ENCODE measurements at places on chromosomes 6 and 20.

DNA sequence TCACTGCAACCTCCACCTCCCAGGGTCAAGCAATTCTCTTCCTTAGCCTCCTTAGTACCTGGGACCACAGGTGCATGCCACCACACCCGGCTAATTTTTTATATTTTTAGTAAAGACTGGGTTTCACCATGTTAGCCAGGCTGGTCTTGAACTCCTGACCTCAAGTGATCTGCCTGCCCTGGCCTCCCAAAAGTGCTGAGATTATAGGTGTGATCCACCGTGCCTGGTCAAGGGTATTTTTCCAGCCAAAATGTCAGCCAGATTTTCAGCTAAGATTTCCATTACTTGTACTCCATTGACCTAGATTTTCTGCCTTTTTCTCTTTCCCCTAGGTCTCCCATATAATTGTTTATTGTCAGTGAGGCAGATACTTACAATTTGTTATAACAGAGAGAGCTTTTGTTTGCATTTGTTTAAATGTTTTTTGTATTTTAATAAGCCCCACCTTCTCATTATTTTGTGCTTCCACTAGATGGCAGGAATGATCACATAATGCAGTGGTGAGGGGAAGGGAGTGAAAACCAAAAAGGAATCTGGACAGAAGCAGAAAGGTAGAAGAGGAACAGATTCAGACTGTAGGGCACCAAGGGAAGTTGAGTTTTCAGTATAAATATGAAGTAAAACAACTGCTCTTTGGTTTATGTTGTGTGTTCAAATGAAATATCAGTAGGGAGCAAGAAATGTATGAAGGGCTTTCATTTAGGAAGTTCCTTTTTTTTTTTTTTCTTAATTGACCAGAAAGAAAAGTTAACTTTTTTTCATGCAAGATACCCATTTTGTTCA lies 29.7 kb downstream of the RPF2 start:
- DNase-seq: peak; percentile 19

DNA sequence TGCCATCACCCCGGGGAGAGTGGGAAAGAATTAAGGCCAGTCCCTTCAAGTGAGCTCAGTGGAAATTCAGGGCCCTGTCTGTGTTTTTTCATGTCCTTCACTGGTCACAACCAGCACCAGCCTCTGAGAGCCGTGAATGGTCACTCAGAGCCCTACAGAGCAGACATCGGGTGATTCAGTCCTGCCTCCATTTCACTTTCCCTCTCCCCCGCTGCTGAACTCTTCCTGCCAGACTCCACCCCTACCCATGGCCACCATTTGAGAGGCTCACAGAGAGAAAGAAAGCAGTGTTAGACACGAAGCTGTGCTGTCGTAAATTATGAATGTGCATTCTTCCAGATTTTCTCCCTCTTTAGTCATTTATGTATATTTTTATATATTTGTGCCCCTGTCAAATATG lies 5.4 kb downstream of the R3HDML start:
- no peak for DNase-seq

- no peak for DNase-seq
These were observed 2.0 kb upstream of the SLC17A3 start for GRCh38 chr6:25875926-25876602.

GRCh38 chr6:37492991-37493660 lies 6.6 kb downstream of the CCDC167 start:
- DNase-seq: peak; percentile 94

GRCh38 chr6:137665342-137665934 lies 171.2 kb upstream of the OLIG3 start:
- DNase-seq: no peak

GRCh38 chr20:2252419-2252997 lies 43.3 kb upstream of the TGM3 start:
- no peak for DNase-seq

GRCh38 chr20:31840906-31841816 lies 4.2 kb downstream of the FOXS1 start:
- DNase-seq: no peak

GRCh38 chr6:26161322-26161721 lies 74.1 kb downstream of the HFE start:
- DNase-seq: no peak

DNA sequence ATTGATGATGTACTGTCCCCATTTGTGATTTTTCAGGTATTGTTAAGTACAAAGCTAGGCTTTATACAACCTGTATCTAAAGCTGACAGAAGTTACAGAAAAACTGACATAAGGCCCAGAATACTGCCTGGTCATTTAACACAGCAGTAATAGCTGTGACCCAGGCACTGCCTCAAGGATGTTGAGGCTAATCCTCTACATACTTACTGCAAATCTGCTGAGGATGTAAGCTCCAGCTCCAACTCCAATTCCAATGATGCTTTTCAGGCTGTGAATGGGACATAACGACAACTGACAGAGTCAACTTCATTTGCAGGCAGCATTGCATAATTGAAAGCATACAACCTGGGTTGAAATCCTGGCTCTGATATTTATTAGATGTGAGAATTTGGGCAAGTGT lies 36.3 kb upstream of the SLA2 start:
- no peak for DNase-seq

DNA sequence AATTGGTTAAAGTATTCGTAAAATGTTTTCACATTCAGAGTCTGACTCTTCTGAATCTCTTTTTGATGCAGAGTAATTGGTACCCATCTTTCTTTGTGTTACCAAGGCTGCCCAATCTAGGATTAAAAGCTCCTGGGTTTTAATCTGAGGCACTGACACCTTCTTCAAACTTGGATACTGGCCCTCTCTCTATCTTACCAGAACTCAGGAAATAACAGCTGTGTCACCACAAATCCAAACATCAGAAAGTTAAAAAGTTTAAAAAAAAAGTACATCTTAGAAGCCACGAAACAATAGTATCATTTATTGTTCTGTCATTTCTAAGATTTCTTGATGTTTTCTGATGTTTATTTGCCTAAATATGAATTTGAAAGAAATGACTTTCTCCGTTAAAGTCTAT lies 255.5 kb upstream of the RUNX2 start:
- DNase-seq: no peak

DNA sequence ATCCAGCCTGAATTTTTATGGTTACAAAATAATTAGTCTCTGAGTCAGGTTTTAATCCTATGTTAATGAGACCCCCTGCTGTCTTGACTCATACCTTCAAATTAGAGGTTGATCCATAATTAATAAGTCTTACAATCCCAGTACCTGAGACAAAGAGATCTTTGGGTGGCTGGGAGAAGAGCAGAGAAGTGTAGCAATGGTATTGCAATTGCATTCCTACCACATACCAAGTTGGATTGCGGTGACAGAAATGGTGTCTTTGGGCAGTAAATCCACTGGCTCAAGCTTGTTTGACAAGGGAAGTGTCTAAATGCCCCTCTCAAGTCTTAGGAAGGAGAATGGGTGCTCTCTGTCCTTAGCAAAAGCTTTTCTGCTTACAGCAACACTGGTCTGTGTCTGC lies 150.4 kb downstream of the BTBD3 start:
- DNase-seq: no peak

All from NCI-H1092 treated with DMSO at 0.1 percent for 48 hours (cell line).